ENCODE measurements at places on chromosomes 6 and 20.

- peak; percentile 5 for DNase-seq
These were observed 130.6 kb upstream of the C6orf118 start for GRCh38 chr6:165439928-165440554.

GRCh38 chr20:24658920-24659660, 189.7 kb downstream of the SYNDIG1 start:
- peak; percentile 54 for DNase-seq

GRCh38 chr6:156901309-156902019, 124.3 kb downstream of the ARID1B start:
- no peak for DNase-seq

- peak; percentile 78 for DNase-seq
These were observed at the start of gene NRM for GRCh38 chr6:30690403-30691207. NRM (minus strand) TSS chr6:30690984; CDS start chr6:30690974, 10 bp downstream.

- DNase-seq: no peak
These were observed 90.5 kb upstream of the FERMT1 start for GRCh38 chr20:6213311-6213710.

GRCh38 chr20:63980806-63981728, at the start of gene PRPF6:
PRPF6 (plus strand) TSS chr20:63981132; CDS start chr20:63981246, 114 bp downstream.
- peak; percentile 88 for DNase-seq

DNA sequence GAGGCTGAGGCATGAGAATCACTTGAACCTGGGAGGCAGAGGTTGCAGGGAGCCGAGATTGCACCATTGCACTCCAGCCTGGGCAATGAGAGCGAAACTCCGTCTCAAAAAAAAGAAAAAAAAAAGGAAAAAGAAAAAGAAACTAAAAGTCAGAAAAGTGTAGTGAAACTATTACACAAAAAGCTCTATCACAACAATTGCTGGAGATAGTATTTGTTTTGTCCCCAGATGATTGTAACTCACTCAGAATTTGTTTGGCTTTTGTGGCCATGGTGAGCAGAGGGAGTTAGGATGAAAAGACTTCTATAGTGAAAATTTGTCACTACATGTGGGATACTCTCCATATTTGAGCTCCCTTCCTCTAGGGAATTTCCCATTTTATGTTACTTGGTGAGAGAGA, 5.2 kb upstream of the GOPC start:
- no peak for DNase-seq

DNA sequence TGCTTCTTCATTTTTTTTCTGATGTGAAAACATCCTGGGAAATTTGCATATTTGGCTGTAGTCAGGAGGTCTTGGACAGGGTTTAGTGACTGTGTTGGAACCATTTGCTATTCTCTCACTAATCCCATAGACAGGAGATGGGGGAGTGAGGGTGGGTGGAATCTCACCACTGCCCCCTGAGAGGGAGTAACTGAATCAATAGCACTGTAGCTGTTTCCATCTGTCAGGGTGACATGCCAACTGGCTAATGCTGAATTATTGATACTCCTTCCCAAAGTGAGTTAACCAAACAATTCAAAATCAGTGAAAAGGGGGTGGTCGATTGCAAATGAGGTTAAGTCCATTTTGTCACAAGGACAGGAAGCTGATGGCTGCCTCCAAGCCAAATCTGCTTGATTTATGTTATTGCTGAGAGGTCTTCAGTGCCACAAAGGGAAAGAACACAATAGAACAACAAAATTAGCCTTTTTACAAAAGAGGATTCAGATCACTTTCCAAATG, 55.1 kb upstream of the B3GAT2 start:
- DNase-seq: no peak

GRCh38 chr6:33592595-33593413, 12.7 kb upstream of the BAK1 start:
- no peak for DNase-seq

DNA sequence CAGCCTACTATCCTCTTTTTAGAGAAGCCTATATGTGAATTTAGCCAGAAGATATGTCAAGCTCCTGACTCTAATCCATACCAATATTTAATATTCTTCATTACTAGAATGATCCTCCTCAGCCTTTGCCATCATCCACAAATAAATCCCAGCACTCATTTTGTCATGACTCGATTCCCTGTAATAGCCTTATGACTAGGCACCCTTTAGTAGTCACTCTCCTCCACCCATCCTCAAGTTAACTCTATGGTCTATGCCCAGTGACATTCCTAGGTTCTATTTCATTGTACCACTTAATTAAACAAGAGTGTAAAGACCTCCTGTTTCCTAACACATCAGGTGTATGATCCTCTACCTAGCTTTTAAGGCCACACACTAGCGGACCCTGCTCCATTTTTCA, 450.4 kb upstream of the CITED2 start:
- no peak for DNase-seq

DNA sequence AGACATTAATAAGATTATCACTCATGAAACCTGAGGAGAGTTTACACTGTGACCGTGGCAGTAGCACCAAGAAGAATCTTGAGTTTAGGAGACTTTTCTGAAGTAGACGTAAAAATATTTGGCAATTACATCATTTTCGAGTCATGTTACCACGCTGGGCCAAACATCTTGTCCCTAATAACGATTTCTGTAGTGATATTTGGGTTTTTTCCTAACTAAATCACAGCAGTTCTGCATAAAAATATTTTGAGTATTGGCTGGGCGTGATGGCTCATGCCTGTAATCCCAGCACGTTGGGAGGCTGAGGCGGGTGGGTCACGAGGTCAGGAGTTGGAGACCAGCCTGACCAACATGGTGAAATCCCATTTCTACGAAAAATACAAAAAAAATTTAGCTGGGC, 262.4 kb downstream of the PHF3 start:
- no peak for DNase-seq

GRCh38 chr6:47034926-47035325, 7.2 kb downstream of the ADGRF1 start:
- DNase-seq: no peak

All from NCI-H1694 (cell line).